ENCODE measurements at places on chromosomes 13 and 19.
A peak's percentile ranks its signal among the peaks of the same experiment; 100 is the strongest.

- no peak for DNase-seq
Measured at GRCh38 chr19:8185343-8186068, 23.7 kb upstream of the CERS4 start.

- no peak for DNase-seq
Measured at GRCh38 chr13:49023431-49023830, 47.7 kb downstream of the FNDC3A start.

- no peak for DNase-seq
Measured at GRCh38 chr13:23510979-23511735, 59.1 kb upstream of the TNFRSF19 start.

DNA sequence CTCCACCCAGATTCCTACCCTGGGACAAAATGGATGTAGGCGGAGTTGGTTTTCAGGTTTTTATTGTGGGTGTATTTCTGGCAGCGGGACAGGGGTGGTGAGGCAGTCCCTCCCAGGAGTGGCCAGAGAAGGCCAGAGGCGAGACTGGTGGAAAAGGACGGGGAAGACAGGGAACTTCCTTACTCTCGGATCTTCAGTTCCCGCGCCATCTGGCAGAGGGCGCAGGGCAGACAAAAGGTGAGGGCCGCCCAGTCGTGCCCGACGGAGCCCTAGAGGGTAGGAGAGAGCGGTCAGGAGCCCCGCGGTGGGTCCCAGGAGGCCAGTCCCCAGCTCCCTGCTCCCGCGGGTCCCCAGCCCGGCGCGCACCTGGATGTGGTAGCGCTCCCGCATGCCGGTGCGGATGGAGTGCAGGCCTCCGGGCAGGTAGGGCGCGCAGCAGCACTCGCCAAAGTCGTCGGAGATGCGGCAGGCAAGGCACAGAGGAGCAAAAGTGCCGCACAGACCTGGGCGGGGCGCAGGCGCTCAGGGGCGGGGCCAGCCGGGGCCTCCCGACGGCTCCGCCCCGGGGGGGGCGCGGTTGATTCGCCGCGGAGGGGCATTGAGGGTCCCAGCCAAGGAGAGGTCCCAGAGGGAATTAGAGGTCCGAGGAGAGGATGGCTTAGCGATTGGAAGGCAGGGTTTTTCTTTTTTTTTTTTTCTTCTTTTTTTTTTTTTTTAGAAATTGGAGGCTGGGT, 3.0 kb downstream of the CNFN start:
- peak; percentile 91 for DNase-seq

- no peak for DNase-seq
Measured at GRCh38 chr13:68719815-68720214, 1387.8 kb upstream of the ATXN8OS start.

GRCh38 chr13:35573639-35574038, 97.2 kb upstream of the MAB21L1 start:
- DNase-seq, result no peak

DNA sequence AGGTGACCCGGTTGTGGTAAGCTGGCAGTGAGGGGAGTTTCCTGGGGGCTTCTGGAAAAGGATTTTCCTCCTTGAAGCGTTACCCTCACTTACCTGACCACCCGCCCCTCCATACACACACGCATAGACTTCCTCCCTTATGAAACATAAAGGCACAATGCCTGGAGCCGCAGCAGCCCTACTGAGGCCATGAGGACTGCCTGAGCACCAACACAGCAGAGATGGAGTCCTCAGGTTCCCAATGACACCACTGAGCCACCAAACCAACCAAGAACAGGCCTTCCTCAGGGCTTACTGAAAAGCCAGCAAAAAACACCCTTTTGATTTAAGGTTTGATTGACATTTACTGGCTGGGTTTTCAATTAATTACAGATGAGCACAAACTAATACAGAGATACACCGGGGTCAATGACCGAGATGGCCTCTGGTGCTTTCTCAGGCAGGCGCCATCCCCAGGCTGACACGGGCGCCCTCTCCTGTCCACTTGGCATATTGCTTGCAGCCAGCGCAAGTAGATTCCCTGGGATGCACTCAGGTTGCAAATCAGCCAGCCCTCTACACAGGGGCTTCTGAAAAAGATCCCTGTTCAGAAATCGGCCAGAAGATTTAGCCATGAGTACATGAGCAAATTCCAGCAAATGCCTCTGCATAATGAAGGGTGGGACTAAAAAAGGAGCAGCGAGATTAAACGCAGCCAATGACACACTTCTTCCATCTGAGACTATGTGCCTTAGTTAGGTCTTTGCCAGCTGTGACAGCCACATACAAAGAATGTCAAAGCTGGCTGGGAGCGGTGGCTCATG, 14.8 kb downstream of the OPA3 start:
- DNase-seq, result peak; percentile 89

GRCh38 chr13:52868190-52868589, 19.8 kb upstream of the PCDH8 start:
- DNase-seq, result no peak

- DNase-seq, result no peak
Measured at GRCh38 chr19:55013596-55013995, 24.5 kb downstream of the GP6 start.

DNA sequence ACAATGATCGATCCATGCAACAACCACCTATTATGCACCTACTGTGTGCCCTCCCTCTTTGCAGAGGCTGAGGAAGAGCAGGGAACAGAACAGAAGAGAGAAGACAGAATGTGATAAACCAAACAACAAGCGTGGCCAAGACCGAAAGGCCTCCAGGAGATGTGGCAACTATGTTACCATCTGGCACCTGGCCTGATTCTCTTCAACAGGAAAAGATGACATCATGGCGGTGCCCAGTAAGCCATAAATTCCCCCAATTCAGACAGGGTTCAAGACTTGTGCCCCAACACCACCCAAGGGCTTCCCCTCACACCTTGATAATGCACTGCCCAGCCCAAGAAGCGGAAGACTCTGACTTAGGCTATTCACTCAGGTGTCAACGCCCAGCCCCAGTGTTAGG, 44.3 kb downstream of the SLC7A1 start:
- DNase-seq, result no peak

GRCh38 chr19:53892981-53893325, 11.0 kb downstream of the PRKCG start:
- DNase-seq, result no peak

DNA sequence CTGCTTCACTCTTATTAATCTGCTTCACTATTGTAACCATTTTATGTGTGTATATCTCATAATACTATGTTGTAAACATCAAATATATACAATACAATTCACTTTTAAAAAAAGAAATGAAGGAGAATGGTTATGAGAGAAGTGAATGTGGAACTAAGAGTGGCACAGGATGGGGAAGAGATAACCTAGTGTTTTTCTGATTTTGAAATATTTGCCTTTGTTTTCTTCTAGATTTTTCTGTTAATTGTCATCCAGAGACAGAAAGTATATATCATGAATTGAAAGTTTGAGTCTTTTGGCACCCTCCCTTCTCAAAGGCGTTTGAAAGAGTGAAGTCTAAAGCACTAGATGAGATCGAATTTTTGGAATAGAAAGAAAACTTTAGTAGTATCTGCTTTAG, 2.8 kb downstream of the DNAJC3 start:
- no peak for DNase-seq

GRCh38 chr19:58145849-58146248, 4.7 kb downstream of the ZNF329 start:
- no peak for DNase-seq

DNA sequence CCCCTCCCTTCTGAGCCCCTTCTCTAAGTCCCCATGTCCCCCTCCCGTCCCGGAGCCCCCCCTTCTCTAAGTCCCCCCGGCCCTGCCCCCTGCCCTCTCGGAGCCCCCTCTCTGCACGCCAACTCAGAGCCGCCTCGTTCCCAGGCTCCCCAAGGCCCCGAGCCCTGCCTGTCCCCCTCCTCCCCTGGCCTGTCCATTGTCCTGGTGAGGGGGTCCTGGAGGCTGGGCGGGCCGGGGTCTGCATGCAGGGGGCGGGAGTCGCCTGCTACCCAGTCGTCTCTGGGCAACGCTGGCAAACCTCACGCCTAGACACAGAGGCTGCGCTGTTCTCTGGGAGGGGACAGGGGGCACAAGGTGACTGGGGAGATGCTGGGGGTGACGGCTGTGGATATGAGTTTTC, 39.2 kb upstream of the SEMA6B start:
- DNase-seq, result no peak

DNA sequence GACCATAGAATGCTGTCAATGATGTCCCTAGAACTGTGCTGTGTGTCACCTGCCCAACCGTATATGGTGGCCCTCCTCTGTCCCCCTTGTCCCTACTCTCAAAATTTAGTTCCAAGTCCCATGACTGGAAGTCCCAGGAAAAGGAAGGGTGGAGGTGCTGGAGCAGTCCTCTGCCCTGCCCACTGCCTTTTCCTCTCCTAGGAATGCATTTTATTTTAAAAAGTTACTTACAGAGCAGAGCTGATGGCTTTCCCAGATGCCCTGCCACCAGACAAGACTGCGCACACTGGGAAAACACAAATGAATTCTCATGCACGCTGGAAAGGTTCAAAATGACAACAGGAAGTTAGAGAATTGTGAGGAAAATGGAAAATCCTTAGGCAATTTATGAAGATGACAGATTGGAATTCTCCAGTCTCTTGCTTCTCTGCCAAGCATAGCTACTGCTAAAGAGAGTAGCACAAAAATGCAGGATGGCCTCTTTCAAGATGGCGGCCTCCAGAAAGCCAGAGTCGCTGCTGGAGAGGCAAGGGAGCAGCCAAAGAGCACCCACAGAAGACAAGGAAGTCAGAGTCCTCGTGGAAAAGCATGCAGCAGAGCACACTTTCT, 117.1 kb upstream of the TSC22D1 start:
- DNase-seq, result no peak

DNA sequence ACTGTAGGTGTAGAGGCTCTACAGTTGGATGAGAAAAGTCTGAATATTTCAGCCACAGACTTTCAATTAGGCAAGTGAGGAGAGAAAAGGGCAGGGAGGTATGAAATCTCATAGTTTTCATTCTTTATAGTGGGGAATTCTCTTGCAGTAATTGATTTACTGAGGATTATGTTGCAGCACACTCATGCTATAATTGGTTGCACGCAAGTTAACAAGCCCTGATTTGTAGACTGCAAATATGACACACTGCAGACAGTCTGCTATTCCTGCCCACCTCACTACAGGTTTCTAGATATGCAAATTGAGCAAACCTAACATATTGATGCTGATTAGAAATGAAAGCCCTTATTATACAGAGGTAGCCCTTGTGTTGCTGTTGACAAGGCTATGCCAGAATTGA, 139.4 kb downstream of the LHFPL6 start:
- no peak for DNase-seq

DNA sequence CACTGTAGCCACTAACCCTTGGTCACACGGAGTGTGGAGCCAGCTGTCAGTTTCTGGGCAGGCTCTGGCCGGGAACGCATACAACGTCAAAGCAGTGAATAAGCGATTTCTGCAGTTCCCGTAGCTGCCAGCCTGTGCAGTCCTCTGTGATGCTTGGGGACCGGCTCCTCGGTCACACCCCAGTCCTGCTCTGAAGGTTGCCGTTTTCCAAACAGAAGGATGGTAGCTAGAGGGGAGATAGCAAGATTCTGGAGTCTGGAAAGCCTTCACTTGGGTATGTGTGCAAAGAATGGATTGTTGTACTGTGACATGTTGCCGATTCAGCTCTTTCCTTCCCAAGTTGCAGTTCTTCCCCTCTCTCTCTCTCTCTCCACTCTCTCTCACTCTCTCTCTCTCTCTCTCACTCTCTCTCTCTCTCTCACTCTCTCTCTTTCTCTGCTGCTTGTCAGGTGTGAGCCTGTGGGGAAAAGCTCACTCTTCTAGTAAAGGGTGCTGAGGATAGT, 38.7 kb upstream of the C1QTNF9 start:
- DNase-seq, result peak; percentile 93

DNA sequence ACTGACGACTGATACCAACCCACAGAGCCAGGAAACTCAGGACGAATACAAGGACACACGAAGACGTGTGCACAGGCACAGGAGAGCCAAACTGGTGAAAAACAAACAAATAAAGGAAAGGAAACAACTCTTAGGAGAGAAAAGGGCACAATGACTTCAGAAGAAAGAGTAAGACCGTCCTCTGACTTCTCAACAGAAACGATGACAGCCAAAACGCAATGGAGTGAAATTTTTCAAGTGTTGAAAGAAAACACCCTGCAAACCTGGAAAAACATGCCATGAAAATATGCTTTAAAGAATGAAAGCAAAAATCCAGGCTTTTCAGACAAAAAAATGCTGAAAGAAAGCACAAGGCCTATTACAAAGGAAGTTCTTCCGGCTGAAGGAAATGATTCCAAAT, 24.6 kb upstream of the PLPP2 start:
- DNase-seq, result no peak

GRCh38 chr19:33376423-33376822, 2.9 kb downstream of the CEBPG start:
- DNase-seq, result no peak

- no peak for DNase-seq
Measured at GRCh38 chr13:44140888-44141724, 232.5 kb upstream of the SERP2 start.

GRCh38 chr13:27960362-27961226, 8.5 kb downstream of the CDX2 start:
- peak; percentile 76 for DNase-seq

DNA sequence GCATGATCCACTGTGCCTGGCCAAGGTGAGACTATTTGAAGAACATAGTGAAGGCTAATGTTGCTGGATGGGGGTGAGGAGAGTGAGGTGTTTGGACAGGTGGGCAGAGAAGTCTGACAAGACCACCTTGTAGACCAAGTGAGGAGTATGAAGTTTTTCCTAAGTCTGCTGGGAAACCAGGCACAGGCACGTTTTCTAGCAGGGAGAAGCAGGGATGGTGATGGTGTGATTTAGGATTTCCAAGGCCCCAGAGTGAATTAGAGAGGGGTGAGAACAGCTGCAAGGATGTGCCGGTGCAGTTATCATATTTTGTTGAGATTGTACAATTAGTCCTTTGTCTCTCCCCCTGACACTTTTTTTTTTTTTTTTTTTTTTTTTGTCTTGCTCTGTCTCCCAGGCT, 5.6 kb upstream of the PKN1 start:
- no peak for DNase-seq

DNA sequence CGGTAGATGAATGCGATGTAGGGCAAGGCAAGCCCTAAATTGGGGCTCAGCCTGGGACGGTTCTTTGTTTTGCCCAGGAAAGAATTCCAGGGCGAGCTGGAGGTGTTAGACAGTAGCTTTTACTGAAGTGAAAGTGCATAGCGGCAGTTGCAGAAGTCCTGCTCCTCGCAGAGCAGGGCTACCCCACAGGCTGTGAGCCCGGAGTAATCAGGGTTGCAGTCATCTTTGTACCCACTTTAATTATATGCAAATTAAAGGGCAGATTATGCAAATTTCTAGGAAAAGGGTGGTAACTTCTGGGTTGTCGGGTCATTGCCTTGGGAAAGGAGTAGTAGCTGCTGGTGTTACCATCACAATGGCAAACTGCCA, 30.5 kb downstream of the VAV1 start:
- peak; percentile 76 for DNase-seq

GRCh38 chr19:369876-370275, 25.3 kb upstream of the MIER2 start:
- peak; percentile 37 for DNase-seq

DNA sequence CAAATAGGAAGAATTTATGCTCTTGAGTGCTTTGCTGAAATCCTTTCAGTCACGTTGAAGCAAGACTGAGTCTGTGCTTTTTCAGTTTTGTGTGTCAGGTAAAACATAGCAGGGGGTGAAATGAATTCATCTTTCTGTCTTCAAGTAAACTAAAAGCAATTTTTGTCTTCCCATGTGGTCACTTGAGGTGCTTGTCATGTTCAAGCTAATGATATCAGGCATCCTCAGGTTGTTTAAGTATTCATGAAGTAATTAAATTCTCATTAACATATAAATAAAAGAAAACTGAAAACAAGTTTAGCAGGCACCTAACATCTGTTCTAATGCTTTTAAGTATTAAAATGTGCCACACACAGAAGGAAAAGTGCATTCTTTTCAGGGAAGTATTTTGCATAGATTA, 2701.3 kb downstream of the PCDH9 start:
- DNase-seq, result no peak

GRCh38 chr13:73497430-73497829, 438.6 kb downstream of the KLF5 start:
- no peak for DNase-seq

Data from spleen (tissue), 13 donors.